ENCODE measurements at places on chromosomes 5 and 9.

- no peak for DNase-seq
Measured at GRCh38 chr9:127886401-127886972, 9.0 kb upstream of the AK1 start.

- no peak for DNase-seq
Measured at GRCh38 chr5:65833780-65834179, 92.6 kb upstream of the ERBIN start.

- DNase-seq, result no peak
Measured at GRCh38 chr9:16337322-16338029, 533.0 kb downstream of the BNC2 start.

DNA sequence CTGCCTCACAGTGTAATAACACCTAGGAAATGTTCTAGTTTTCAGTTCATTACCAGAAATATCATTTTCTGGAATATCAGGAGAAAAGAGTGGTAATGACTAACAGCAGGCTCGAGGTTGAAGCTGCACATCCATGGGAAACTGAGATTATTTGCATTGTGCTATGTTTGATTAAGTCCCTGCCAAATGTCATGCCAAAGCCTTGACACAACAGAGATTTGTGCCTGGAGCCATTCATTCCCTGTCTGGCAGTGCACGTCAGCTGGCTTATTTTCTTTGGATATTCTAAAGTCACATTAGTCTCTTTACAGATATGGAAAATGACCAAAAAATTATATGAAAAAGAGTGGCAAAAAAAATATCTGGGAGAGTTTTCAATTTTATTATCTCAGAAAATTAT is 848.0 kb downstream of the PTPRD start:
- DNase-seq, result no peak

- DNase-seq, result no peak
Measured at GRCh38 chr5:91486638-91487037, 103.5 kb upstream of the ARRDC3 start.

- DNase-seq, result no peak
Measured at GRCh38 chr5:146635443-146635842, 119.5 kb upstream of the GPR151 start.

GRCh38 chr5:110094548-110094947 is 404.8 kb downstream of the MAN2A1 start:
- DNase-seq, result no peak

GRCh38 chr9:68702493-68702892 is 2.5 kb upstream of the PIP5K1B start:
- no peak for DNase-seq

DNA sequence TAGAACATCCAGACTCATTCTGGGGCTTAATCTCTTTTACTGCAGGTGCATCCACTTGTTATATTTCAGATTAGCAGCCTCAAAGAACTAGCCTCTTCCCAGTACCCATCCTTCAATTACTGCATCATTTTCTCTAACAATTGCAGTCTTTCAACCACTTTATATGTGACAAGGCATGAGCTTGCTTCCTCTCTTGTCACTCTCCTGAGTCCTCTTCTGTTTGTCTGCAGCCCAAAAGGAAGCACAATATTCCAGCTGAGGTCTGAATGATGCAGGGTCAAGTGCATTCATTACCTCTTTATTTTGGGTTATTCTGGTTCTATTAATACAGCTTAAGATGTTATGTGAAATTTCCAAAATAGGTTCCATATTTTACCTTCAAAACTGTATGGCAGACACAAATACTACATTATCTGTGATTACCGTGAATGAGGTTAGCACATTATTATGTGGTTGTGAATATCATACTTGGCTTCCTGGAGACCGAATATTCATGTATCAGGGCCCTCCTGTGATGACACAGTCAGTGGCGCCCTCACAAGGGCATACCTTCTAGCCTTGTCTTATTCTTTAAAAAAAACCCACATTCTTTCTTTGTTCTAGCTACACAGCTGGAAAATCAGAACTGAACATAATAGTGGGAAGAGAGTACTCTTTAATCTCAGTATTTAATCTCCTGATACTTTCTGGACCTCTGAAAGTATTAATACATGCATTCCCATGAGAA is 323.8 kb downstream of the PDE4D start:
- DNase-seq, result no peak

GRCh38 chr5:87390576-87391199 is 22.0 kb downstream of the CCNH start:
- DNase-seq, result no peak
